COLO829 (cell line): ENCODE measurements at places on chromosomes 2 and 18.

DNA sequence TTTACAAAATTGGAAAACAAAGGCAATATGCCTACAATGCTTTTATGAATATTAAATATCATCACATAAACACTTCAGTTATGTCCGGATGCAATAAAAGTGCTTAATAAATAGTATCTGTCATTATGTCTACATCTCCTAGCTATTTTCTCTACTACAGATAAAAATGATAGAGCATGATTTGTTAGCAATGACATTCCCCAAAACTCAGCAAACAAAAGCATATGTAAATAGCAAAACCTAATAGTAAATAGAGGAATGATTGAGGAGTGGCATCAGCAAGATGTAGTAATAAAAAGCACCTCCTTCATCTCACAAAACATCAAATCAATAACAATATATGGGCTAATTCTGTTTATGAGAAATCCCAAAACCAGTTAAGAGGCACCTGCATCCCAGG is 46.5 kb upstream of the COL5A2 start:
- no peak for DNase-seq

DNA sequence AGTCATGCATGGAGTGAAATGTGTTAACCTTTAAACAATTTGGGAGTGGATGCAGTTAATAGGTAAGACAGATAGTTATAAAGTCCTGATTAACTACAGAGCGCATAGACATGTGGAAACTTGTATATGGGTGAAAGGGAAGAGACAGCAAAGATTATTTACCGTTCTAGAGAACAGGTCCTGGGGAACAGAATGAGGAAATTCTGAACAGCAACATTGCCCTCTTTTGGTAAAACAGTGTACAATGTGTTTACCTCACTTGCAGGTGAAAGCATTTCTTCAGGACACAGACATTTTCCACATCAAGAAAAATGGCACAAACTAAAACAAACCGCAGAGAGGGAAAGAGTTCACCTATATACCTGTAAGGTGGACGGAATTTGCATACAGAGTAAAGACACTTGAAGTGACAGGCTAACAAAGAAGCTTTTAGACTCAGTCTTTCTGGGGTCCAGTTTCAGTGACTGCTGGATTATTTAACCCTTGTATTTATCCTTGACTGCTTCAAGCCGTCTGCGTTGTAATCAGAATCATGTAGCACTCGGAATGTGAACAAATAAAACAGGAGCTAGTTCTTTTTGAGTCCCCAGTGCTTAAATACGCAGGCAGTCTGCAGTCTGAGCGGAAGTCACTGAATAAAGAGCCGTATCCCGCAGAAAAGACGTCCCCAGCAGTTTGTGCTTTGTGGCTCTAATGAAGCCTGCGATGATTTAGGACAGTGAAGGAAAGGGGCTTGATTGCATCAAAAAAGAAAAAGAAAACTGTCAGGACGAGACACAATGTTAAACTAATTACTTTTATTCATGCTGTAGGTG is 364.8 kb upstream of the GALNT5 start:
- peak; percentile 34 for DNase-seq

DNA sequence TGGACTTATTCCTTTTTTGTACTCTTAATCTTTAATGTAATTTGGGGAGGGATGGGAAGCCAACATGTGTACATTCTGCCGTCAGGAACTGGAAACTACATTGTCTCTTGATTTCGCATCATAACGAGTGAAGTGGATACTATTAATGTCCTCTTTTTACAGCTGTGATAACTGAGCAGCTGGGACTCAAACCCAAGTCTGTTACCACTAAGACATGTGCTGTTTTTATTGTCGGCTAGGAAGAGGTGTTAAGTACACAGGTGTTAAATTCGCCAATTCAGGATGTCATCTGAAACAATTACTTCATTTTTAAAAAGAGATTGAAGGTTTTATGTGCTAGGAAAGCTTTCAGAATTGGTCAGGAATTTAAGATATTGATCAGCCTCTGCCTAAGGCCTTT is 6.9 kb downstream of the GMCL1 start:
- DNase-seq, result no peak

- DNase-seq, result peak; percentile 27
Observed at GRCh38 chr2:50491541-50492476, 540.1 kb downstream of the NRXN1 start.

- no peak for DNase-seq
Observed at GRCh38 chr2:217791551-217791950, 211.2 kb downstream of the TNS1 start.

- no peak for DNase-seq
Observed at GRCh38 chr18:68532328-68532885, 182.5 kb downstream of the TMX3 start.

DNA sequence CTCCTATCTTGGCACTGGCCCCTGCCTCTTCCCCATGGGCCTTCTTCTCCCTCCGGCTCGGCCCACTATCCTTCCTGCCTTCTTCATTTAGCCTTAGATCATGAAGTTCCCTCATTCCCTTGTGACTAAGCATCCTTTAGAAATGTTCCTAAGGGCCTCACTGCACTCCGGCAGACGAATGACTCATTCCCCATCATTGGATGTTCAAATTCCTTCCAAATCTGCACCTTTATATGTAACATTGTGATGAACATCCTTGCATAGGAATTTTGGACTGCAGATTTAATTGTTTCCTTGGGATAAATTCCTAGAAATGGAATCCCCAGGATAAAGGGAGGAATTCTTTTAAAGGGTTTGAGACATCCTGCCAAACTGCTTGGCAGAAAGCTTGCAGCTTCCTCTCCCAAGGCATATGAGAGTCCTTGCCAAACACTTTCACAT is 19.0 kb downstream of the CRACDL start:
- peak; percentile 62 for DNase-seq

GRCh38 chr2:120105360-120105759 is 92.5 kb downstream of the EPB41L5 start:
- DNase-seq, result no peak

DNA sequence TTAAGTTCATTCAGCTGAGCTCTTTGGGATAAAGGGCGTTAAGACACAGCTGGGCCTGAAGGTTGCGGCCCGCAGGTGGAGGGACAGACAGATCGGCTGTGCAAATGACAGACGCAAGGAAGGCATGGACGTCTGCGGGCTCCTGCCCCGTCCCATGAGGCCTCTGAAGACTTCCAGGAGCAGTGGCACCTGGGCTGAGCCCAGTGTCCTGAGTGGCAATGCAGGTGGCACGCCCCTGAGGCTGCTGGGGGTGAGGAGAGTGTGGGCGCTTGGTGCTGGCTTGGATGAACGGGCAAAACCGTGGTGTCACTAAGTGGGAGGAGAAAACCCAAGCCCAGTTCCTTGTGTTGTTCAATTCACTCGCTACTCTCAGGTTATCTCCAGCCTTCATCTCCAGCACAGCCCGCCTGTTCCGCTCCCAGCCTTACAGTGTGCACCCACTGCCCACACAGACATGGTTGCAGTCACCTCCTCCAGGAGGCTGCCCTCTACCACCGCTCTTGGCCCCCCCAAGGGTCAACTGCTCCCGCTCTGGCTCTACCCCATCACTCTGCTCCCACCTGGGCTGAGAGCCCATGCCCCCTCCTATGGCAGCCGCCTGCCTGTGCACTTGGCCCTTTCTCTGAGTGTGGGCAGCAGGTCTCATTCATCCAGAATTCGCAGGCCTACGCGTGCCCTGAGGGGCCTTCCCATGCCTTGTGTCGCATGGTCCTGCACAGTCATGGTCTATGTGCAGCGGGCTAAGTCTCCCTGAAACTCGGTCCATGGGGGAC is 50.3 kb downstream of the PTGR3 start:
- DNase-seq, result no peak

DNA sequence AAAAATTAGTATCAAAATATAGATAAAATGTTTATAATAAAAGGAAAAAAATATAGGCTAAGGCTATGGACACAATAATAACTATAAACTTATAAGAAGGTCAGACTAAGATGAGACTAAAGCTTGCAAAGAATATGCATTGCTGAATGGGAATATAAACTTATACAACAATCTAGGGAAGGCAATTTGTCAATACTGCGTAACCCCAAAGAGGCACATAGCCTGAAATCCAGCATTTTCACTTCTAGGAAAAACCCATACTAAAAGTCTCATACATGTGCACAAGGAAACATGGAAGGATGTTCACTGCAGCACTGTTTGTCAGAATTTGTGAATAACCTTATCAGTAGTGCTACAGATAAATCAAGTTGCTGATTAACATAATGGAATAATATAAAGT is 45.5 kb downstream of the FANCL start:
- DNase-seq, result no peak

DNA sequence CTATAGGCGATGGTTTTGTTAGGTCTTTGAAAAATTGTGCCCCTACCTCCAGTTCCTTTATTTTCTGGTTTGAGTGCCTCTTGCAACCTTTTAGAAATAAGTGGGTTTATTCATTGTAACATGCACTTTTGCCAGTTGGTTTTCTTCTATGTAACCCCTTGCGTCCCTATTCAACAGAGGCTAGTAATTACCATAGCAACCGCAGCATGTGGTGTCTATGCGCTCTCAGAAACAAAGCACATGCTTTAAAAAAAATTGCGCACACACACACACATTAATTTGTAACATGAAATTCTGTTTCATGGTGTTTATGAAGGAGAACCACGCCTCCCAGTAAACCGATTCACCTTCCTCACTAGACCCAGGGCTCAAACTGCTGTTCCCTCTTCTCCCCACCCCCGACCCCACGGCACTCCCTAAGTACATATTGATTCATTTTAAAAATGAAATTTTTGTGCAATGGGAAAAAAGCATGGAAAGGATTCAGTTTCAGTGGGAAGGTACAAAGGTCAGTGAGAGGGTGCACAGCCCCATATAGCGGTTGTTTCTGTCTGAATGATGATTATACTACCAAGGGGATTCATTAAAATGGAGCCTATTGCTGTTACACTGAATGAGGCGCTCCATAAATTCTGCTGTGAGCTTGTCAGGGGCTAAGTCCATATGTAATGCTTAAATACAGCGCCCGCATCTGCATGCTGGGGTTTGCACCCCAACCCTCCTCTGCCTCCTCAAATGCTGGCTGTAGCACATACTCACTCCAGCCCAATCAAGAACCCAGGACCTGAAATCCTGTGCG is 206.9 kb downstream of the ICOS start:
- DNase-seq, result no peak

DNA sequence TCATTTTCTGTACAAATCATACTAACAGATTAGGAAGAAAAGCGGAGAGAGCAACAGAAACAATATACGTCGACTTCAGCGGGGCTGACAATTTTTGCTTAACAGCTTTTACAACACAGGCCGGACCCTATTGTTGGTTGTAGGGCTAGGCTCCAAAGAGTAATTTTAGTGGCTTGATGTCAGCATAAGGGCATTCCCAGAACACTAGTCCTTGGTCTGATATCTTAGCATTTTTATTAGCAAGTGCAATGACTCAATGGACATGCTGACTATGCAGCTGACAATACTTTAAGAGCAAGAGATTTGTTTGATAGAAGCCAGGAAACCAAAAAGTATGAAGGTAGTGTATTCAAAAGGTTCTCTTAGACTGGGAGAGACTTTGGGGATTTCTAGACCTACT is 209.9 kb downstream of the LNPK start:
- DNase-seq, result no peak

GRCh38 chr2:33488178-33488690 is 11.8 kb downstream of the RASGRP3 start:
- DNase-seq, result no peak

DNA sequence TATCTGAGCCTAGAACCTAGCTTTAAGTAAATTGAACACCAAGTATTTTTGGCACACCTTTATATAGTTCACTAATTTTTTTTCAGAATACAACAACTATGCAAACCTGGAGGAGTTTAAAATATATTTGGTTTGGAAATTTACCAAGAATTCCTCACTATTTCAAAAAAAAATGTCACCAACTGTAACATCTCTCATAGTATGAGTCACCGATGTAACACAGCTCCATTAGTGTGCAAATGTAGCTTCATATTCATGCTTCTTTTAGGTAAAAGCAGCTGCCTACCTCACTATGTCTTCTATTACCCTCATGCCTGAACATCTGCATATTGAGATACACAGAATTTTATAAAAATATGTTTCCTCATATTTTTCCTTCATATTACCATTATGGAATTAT is 80.5 kb downstream of the NRXN1 start:
- DNase-seq, result peak; percentile 6

DNA sequence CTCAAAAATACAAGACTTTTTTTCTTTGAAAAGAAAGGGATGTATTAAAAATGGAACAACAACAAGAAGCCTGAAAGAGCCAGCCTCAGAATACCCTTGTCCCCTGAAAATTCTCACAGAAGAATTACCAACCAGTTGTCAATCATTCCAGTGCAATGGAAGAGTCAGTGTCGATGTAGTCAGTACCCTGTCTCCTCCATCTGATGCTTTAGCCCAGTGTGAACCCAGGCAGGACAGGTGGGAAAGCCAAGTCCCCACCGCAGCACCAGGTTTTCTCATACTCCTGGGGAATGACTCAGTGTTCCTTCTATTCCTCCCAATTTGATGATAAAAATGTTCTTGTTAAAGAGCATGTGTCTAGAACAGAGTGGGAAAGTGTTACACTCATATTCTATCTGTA is 332.0 kb upstream of the CHAC2 start:
- DNase-seq, result no peak

- no peak for DNase-seq
Observed at GRCh38 chr2:637406-637776, 39.8 kb downstream of the TMEM18 start.

- no peak for DNase-seq
Observed at GRCh38 chr2:28374331-28374730, 18.3 kb upstream of the FOSL2 start.

- DNase-seq, result no peak
Observed at GRCh38 chr2:182904844-182905243, 38.4 kb upstream of the FRZB start.

GRCh38 chr18:59834267-59834666 is 65.5 kb upstream of the PMAIP1 start:
- no peak for DNase-seq

GRCh38 chr2:37396890-37397565 is 52.6 kb downstream of the QPCT start:
- DNase-seq, result no peak

GRCh38 chr2:178225006-178225805 is 30.9 kb downstream of the OSBPL6 start:
- no peak for DNase-seq

GRCh38 chr18:44959013-44959412 is 278.3 kb downstream of the SETBP1 start:
- DNase-seq, result no peak

- DNase-seq, result no peak
Observed at GRCh38 chr2:191148791-191149190, 2.0 kb downstream of the STAT4 start.

DNA sequence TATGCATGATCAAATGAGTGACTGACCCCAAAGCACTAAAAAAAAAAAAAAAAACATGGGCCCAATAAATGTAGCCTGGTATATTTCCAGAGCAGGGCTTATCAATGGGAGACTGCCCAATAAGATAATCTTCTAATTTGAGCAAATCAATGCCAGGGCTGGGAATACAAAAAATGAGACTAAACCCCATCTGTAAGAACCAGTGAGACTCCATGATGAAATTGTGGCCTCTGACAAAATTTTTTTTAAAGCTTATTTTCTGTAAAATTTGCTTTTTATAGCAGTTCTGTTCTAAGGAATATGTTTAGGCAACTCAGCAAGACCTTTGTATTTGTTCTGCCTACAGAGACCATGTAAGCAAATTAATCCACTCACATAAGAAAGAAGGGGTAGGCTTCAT is 186.8 kb upstream of the CCDC150 start:
- no peak for DNase-seq

GRCh38 chr2:203360833-203361430 is 32.7 kb downstream of the ABI2 start:
- no peak for DNase-seq

- no peak for DNase-seq
Observed at GRCh38 chr18:45503990-45504389, 111.3 kb upstream of the SLC14A2 start.
